GM12878 (cell line): ENCODE measurements at places on chromosomes 16 and 17. TPM values are rescaled to one million over a fixed set of nuclear protein-coding genes. Genes with fewer than 3 reads are reported as not detected.

SCIMP gene
- total RNA-seq, result 92.2 and 98.9 TPM in 2 replicates

KLHL11 gene
- total RNA-seq, result 11.5 and 13.9 TPM in 2 replicates

GRCh38 chr17:8386841-8387240 is 3.8 kb upstream of the RPL26 start:
- DNase-seq, result no peak

DNA sequence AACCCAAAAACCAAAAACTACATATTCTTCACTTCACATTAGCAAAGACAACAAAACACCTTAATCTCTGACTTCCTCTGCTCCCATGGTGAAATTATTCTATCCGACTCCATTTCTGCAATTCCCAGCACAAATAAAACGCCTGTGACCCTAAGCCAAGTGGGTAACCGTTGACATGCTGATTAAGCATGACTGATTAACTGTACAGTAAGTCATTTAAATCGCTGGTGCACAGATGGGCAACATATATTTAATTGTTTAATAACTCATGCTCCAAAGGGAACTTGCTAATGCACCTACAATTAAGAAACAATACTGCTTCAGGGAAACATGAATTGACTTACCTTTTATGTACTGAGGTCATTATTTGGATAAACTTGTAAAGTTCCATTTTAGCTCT is 436.7 kb downstream of the KIF2B start:
- DNase-seq, result no peak

GRCh38 chr17:15038656-15039055 is 226.5 kb downstream of the PMP22 start:
- DNase-seq, result no peak

DNA sequence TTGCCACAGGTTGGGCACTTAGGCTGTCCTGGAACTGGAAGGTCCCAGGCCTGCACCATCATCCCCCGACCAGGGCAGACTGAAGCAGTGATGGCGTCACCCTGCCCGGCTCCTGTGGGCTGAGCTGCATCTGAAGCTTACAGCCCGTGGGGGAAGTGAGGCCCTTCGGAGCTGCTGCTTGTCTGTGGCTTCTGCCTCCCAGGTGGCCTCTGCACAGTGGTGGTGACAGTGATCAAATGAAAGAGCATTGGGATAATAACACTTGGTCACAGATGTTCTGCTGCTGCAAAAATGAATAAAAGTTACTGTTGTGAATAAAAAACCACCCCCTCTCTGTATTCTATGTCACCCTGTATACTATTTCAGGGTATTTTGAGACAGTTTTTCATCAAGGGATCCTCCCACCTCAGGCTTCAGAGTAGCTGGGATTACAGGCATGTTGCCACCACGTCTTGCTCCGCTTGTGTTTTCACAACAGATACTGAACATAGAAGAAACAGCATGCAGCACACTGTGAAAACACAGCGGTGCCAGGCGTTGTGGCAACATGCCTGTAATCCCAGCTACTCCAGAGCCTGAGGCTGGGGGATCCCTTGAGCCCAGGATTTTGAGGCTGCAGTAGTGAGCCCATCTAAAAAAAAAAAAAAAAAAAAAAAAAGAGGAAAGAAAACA is 165.0 kb downstream of the LGALS9B start:
- DNase-seq, result no peak

ASPHD1 gene
- total RNA-seq, result not detected in 2 replicates

DNA sequence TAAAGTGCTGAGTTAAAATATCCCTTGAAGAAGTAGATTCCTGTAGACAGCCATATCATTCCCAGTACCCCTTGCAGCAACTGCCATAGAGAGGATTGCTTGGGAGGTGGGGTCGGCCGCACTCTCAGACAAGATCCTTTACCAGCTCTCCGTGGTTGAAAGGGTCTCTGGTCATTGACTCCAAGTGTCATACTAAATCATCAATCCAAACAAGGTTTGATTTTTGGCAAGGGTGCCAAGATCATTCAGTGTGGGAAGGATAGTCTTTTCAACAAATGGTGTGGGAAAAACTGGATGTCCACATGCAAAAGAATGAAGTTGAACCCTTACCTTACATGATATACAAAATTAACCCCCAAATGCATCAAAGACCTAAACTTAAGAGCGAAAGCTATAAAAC is 21.8 kb downstream of the TBX2 start:
- no peak for DNase-seq

DNA sequence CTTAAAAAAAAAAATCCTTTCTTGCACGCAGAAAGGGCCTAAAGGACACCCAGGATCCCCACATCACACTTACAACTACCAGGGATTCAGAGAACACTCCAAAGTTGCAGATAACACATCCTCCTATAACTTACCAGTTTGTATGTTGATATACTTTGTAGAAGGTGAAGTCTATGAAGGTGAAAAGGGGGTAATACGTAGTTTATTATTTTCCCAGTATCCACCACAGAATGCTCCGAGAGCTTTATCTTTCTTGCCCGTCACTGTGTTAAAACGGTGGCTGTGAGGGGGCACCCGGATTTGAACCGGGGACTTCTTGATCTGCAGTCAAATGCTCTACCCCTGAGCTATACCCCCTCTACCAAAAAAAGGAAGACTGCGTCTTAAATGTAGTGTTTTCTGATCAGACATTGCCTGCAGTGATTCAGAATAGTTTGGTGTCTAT is 7.9 kb upstream of the RPL23 start:
- DNase-seq, result no peak

CCL8 gene
- total RNA-seq, result not detected in 2 replicates

GRCh38 chr17:68829211-68829610 is 126.0 kb downstream of the ABCA8 start:
- no peak for DNase-seq

WNT9B gene
- total RNA-seq, result not detected in 2 replicates

DNA sequence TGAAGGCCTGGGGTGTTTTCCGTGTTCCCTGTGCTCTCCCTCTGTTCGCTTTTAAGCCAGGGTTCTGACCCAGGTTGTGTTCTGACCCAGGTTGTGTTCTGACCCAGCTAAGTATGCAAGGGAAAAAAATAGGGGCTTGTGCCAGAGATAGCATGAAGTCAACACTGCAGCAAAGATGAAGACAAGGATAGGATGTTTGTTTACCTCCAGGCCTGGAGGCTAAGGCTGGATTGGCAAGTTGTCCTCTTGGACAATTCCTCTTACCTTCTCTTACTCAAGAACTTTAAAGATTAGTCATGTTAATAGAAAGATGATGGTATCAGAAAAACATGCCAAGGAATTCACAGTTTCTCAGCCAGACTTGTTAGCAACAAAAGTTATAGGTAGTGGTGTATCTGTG is 19.4 kb downstream of the LYRM9 start:
- no peak for DNase-seq

GRCh38 chr17:62981933-62982332 is 15.9 kb downstream of the TANC2 start:
- DNase-seq, result no peak

- DNase-seq, result no peak
These were observed 9.8 kb upstream of the IL17C start for GRCh38 chr16:88628512-88628974.

DNA sequence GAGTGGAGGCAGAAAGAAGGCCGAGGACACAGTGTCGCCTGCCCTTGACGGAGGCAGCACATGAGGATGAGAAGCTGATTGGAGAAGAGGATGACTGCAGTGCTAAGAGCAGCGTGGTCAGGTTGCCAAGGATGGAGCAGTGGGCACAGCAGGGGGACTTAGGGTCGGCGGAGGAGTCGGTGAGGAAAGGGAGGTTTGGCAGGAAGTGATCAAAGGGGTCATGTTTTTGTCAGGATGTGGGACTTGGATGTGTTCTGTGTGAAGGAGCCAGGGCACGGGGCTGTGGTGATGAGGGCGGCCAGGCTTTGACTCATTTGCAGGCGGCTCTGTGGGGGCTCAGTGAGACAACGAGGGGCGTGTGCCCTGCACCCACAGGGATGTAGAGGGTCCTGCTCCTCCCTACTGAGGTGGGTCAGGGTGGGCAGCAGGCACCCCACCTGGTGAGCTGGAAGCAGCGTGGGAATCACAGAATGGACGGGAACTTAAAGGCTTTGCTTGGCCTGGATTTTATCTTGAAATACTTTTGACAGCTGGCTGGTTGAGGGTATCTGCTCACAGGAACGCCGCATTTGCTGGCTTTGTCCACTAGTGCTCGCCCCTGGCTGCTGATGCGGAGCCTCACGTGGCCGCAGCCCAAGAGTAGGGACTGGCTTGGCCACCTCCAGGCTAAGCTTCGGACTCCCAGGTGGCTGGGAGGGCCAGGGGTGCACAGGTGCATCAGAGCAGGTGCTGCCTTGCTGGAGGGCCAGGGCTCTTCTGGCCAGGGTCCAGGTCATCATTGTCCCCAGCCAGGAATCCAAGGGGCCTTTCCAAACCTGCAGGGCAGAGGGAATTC is 6.0 kb downstream of the MPG start:
- DNase-seq, result no peak

GRCh38 chr17:1649844-1650501 is at the start of gene RILP:
Gene RILP, minus strand, starts transcription at chr17:1649866. Its CDS starts 62 bp downstream, at chr17:1649804.
- no peak for DNase-seq

HSD17B2 gene
- total RNA-seq, result not detected in 2 replicates

DNA sequence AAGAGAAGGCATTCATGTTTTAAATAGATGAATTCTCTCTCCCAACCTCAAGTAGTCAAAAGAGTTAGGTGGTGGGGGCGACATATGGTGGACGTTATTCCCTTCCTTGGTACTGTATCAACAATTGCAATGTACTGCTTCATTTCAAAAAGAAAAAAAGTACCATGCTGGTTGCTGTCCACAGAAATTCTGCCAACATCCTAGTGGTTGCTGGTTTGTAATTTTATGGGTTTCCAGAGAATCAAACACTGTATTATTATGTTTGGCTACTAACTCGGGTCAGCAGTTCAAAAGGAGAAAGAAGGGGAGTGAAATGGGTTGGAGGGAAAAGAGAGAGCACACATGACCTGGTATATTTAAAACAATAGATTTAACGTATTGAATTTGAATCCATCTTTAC is 61.1 kb upstream of the KCNJ16 start:
- no peak for DNase-seq

HOXB9 gene
- total RNA-seq, result 0.13 and 0.16 TPM in 2 replicates

XYLT2 gene
- 19.0 and 20.1 TPM in 2 replicates for total RNA-seq
